ENCODE measurements at places on chromosomes 7 and 10.

- no peak for DNase-seq
Observed at GRCh38 chr7:90824386-90825307, 228.5 kb downstream of the CDK14 start.

DNA sequence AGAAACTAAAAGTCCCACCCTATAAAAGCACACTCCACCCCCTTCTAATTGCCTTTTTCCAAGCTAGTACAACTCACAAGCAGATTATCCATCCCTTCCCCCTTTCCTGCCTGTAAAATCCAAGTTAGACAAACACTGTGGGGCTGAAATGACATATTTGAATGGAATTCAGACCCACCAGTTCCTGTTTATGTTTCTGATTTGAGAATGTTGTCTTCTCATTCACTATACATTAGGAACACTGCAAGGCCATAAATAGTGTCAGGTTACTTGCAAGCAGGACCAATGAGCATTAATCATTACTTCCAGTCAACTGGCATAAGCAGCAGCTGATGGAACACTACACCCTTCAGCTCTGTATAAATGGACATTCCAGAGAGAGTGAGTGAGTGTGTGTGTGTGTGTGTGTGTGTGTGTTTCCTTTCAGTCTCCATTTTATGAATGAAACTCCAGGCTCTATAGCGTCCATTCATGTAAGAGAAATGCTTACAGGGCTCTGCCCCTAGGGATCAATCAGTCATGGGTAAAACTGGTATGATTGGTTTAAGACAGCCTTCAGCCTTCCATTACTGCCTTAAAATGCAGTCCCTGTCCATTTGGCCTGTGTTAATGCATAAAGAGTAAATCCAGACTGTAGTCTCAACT is 69.3 kb downstream of the ETV1 start:
- DNase-seq = no peak

DNA sequence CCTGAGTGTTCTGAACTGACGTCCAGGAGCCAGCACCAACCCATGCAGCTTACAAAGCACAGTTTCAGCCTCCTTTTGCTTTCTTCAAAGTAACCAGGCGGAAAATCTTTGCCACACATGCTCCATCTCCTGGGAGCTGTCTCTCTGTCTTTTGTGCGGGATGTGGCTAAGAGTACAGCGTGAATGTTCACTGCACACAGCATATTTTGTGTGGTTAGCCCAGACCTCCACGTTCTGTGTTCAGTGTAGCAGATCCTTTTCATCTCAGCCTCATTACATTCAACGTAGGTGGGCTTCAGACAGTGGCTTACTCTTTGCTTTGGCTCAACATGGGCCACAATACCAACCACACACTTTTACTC is 200.8 kb downstream of the TNS3 start:
- no peak for DNase-seq

GRCh38 chr10:76576276-76576962 is 1061.2 kb downstream of the KCNMA1 start:
- no peak for DNase-seq

- no peak for DNase-seq
Observed at GRCh38 chr7:85184599-85185423, 2.0 kb downstream of the SEMA3D start.

- no peak for DNase-seq
Observed at GRCh38 chr10:127982601-127983000, 75.7 kb downstream of the PTPRE start.

GRCh38 chr10:80196950-80197315 is 8.4 kb downstream of the ANXA11 start:
- no peak for DNase-seq

- DNase-seq = no peak
Observed at GRCh38 chr10:13970957-13971353, 359.8 kb downstream of the FRMD4A start.
